ENCODE measurements at places on chromosomes 1 and 21. TPM values are rescaled to one million over a fixed set of nuclear protein-coding genes. Genes with fewer than 3 reads are reported as not detected.

DNA sequence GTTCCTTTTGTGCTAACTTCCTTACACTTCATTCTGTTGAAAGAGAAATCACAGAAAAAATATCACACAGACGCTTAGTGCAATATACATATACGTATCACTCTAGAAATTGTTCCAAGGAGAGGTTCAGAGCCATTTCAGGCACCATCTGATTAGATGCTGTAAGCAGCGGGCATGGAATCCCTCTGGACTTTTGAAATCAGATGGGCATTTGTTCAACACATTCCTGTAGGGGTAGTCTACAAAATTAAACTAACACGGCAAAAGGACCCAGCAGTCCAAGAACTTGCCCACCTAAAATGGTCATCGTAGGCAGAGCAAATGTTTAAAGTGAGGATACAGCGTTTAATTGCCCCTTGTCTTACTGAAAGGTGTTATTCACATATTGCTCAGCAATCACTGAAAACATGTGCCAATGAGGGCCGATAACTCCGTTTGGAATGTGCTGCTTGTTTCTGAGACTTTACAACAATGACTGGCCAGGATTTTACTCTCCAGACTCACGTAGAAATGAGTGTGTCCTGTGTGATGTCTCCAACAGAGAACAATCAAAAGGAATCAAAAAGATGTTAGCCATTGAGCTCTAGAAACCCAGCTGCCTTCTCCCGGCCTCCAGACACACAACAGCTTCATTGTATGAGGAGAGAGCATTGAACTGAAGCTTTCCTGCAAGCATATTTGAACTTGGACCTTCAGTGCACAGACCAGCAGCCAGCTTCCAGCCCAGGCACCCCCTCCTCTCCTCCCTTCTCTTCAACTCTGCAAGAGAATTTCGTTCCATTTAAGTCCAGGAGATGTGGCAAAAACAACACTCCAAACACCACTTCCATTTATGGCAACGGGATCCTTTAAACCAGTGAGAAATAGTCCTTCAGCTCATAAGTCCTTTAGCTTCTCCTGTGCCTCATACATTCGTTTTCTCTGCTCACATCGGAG, 32.1 kb upstream of the ADORA3 start:
- no peaks in the 10 kb centered on the region for H3K36me3 ChIP-seq
- DNase-seq = no peak
- peaks cover 13% of the 10 kb centered on the region for H3K4me1 ChIP-seq
- no peak overlapping the region for H3K4me3 ChIP-seq

GRCh38 chr1:1317420-1317819, 7.0 kb downstream of the INTS11 start:
- H3K36me3 ChIP-seq = 0 out of 2 replicates have a peak, but pooled peaks cover 5% of the 10 kb centered on the region
- H3K27ac ChIP-seq = no peak overlapping the region
- H3K27me3 ChIP-seq = no peaks in the 10 kb centered on the region
- no peak overlapping the region for H3K4me3 ChIP-seq
- peaks cover 16% of the 10 kb centered on the region for H3K4me1 ChIP-seq

GRCh38 chr21:46551636-46552241, 53.1 kb downstream of the S100B start:
- H3K36me3 ChIP-seq = no peaks in the 10 kb centered on the region
- no peaks in the 10 kb centered on the region for H3K4me1 ChIP-seq
- no peak overlapping the region for H3K4me3 ChIP-seq
- DNase-seq = no peak

DNA sequence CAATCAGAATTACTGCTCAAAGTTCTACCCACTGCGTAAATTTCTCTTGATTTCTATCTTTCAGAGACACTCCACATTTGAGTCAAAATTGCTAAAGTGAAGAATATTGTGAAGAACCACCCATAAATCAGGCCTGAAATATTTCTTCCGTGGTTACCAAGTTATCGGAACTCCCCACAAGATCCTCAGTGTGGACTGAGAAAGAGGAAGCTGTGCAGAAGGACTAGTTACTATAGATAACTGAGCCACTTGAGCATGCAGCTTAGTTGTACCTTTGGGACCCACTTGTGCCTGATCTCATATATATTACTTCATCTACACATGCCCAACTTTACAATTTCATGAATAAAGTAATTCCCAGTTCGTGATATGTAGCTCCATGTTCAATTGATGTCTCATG, 18.4 kb downstream of the RWDD3 start:
- H3K4me3 ChIP-seq = no peak overlapping the region
- no peak overlapping the region for H3K27ac ChIP-seq
- H3K36me3 ChIP-seq = 0 out of 2 replicates have a peak, but pooled peaks cover 3% of the 10 kb centered on the region
- H3K27me3 ChIP-seq = no peaks in the 10 kb centered on the region

- DNase-seq = no peak
- no peaks in the 10 kb centered on the region for H3K36me3 ChIP-seq
- H3K27ac ChIP-seq = no peak overlapping the region
- H3K4me1 ChIP-seq = peaks cover 6% of the 10 kb centered on the region
- no peaks in the 10 kb centered on the region for H3K27me3 ChIP-seq
- H3K4me3 ChIP-seq = no peak overlapping the region
These were observed 15.8 kb upstream of the TNFRSF8 start for GRCh38 chr1:12047120-12047876.

- H3K4me3 ChIP-seq = no peak overlapping the region
- DNase-seq = no peak
- no peak overlapping the region for H3K27ac ChIP-seq
- no peaks in the 10 kb centered on the region for H3K27me3 ChIP-seq
- peaks cover 18% of the 10 kb centered on the region for H3K4me1 ChIP-seq
- H3K36me3 ChIP-seq = peaks cover 30% of the 10 kb centered on the region
These were observed 64.6 kb upstream of the BCAR3 start for GRCh38 chr1:93746021-93746812.

DNA sequence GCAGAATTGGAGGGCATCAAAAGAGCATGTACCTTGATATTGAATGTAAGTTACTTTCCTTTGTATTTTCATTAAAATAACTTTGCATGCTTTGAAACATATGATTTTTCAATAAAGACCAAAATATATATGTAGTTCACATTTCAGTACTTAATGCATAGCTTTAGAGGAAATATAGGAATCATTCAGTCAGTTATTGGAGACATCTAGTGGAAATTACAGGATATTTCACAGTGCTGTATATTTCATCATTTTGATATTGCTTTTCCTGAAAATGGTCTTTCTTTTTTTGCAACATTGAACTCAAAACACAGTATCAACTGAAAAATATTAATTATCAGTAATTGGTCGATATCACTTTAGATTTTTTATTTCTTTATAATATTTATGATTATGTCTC, 375.8 kb downstream of the NCAM2 start:
- no peak overlapping the region for H3K4me3 ChIP-seq
- H3K4me1 ChIP-seq = no peaks in the 10 kb centered on the region
- no peak overlapping the region for H3K27ac ChIP-seq

- no peak for DNase-seq
- H3K36me3 ChIP-seq = no peaks in the 10 kb centered on the region
- H3K27me3 ChIP-seq = no peaks in the 10 kb centered on the region
- H3K4me3 ChIP-seq = no peak overlapping the region
These were observed 97.2 kb downstream of the SPATA6 start for GRCh38 chr1:48374785-48375184.

- no peak for DNase-seq
- no peak overlapping the region for H3K4me3 ChIP-seq
- no peaks in the 10 kb centered on the region for H3K36me3 ChIP-seq
- H3K27me3 ChIP-seq = no peaks in the 10 kb centered on the region
These were observed 41.8 kb downstream of the ZNF281 start for GRCh38 chr1:200367841-200368534.

- no peak for DNase-seq
- no peaks in the 10 kb centered on the region for H3K36me3 ChIP-seq
- H3K27ac ChIP-seq = no peak overlapping the region
- no peak overlapping the region for H3K4me3 ChIP-seq
- no peaks in the 10 kb centered on the region for H3K4me1 ChIP-seq
These were observed 93.5 kb downstream of the KIF26B start for GRCh38 chr1:245248231-245248731.

Gene USH2A
- total RNA-seq = not detected

Measured in PC-9 (cell line).